ENCODE measurements at places on chromosomes 3 and 15.

GRCh38 chr3:73100741-73101559 is 39.5 kb downstream of the EBLN2 start:
- DNase-seq = peak; percentile 58

DNA sequence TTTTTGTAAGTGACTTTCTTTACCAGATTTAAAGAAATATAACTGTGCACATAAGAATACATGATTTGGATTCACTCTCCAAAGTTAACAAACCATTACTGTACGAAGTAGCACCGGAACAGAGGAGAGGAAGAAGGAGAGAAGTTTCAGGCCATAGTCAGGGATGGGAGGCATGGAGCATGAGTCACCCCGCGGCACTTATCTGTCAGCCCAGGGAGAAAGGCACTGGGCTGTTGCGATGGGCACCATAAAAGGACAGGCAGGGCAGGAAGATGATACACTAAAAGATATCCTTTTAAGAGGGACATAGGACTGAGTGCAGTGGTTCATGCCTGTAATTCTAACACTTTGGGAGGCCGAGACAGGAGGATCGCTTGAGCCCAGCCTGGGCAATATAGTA is 37.0 kb downstream of the TTC23 start:
- DNase-seq = no peak

DNA sequence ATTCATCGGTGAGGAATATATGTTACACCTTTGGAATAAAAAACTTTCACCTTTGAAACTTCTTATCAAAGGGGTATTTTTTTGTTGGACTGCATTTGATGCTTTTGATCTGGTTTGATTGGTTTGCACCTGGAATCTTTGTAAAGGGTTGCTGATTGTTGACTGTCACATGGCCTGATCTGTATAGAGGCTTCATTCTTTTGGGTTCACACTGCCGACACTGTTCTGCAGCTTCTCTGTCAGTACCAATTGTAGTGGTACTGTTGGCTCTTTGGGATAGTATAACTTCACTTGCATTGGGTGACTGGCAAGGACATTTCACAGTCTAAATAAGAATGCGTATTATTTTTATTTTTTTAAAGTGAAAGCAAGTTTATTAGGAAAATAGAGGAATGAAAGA is 155.7 kb downstream of the DOCK3 start:
- no peak for DNase-seq

GRCh38 chr15:35383506-35383905 is 162.5 kb downstream of the DPH6 start:
- no peak for DNase-seq

DNA sequence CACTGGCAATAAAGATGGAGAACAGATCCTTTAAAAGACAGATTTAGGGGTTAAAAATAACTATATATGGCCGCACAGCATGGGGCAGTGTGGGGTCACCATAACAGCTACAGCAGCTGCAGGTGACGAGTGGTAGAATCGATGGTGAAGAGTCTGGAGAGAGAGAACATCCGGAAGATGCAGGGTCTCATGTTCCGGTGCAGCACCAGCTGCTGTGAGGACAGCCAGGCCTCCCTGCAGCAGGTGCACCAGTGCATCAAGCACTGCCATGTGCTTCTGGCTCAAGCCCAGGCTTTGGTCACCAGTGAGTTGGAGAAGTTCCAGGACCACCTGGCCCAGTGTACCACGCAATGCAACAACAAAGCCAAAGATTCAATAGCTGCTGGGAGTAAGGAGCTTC is 93.7 kb upstream of the IMPG2 start:
- no peak for DNase-seq

- no peak for DNase-seq
These were observed 4.5 kb upstream of the USP19 start for GRCh38 chr3:49124991-49125670.

GRCh38 chr3:85161544-85161943 is 202.8 kb downstream of the CADM2 start:
- DNase-seq = no peak

- peak; percentile 53 for DNase-seq
These were observed 28.3 kb downstream of the LRIG1 start for GRCh38 chr3:66472313-66473134.

- no peak for DNase-seq
These were observed 405.0 kb upstream of the IL12A start for GRCh38 chr3:159583662-159584061.

DNA sequence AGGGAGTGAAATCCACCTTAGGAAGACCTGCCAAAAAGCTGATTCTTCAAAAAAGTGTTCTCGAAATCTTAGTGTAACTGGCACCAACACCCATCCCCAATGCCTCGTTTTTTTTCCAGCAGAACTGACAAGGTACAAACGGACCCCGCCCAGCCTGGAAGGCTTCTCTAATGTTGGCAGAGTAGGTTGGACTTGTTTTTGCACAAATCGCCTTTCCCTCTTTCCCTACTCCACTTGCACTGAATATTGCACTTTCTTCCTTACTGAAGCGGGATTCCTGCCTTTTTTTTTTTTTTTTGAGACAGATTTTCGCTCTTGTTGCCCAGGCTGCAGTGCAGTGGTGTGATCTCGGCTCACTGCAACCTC is 544 bp upstream of the TIMMDC1 start:
- DNase-seq = no peak

- DNase-seq = no peak
These were observed 94.9 kb downstream of the ERC2 start for GRCh38 chr3:56373386-56373785.

DNA sequence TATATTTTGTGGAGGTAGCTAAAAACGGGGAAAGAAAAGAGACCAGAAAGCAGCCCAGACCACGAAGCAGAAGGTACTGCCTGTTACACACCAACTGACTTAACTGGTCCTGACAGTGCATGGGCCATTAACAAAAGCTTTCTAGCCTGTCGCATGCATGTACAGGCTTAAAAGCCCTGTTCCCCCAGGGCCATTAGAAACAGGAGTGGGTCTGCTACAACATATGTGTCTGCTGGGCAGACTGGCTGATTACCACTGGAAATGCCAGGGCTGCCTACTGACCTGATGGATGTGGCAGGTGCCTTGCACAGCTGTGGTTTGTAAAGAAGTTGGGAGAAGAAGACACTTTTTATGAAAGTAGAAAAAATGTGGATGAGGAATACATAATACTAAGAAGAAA is 137.4 kb downstream of the GAP43 start:
- no peak for DNase-seq

DNA sequence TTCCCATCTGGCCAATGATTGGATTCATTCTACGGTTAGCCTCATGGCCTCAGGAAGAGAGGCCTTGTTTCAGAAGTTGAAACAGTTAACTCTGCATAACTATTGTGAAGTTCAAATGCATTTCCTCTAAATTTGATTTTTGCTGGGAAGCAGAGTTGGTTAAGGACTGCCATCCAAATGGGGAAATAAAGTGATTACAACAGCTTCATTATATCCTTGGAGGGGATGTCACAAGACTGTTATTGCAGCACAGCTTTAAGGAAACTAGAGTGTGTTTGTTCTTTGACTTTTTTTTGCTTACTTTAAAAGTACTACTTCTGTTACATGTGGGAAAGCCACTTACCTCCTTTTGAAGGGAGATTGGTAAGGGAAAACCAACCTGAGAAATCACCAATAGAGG is 164.8 kb downstream of the AKAP13 start:
- DNase-seq = no peak

DNA sequence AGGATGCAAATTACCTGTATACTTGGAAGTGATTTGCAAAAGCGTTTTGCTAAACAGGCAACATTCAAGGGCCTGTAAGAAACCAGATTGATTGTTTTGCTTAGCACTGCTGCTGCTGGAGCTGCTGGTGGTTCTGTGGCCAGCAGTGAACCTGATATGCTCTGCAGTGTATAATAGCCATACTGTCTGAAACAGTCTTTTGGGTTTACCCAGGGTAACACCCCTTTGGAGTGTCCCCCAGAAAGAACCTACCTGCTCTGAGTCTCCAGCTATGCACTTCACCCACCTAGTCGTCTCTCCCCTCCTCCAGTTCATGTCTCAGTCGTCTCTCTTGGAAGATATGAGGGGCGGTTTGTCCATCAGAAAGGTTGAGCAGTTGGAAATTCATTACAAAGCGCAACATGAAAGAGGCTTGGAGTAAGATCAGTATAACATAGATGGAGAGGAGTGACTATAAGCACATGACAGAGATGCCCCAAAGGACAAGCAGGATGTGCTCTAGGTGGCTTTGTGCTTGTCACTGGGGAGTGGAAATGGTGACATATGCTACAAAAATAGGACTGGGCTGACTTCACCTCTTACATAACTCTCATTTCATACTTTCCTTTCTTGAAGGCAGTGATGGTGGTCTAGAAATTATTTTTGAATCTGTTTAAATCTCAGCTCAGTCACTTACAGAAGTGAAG is 3.8 kb downstream of the MKRN2 start:
- DNase-seq = no peak

GRCh38 chr3:140953028-140953960 is 11.7 kb downstream of the SLC25A36 start:
- no peak for DNase-seq

DNA sequence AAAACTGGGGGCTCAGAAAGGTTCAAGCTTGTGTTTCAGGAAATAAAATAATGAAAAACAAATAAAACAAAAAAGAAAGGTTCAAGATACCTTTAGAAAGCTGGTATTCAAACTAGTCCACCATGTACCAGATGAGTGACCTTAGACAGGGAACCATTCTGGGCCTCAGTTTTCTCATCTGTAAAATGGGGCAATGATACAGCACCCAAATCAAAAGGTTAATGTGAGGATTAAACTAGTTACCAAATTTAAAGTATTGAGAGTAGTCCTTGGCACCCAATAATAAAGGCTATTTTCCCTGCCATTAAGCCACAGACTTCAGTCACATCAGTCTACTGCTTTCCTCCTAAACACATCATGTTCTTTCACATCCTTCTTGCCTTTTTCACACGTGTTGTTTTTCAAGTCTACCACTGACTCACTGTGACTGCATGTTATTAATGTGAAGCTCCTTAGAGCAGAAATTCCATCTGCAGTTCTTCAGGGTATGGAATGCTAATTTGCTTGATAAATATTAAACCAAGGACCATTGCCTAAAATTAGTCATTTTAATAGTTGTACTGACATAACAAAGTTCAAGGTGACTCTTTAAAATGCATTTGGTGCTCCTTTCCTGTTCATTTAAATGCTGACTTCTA is 19.9 kb downstream of the TAMM41 start:
- DNase-seq = no peak

DNA sequence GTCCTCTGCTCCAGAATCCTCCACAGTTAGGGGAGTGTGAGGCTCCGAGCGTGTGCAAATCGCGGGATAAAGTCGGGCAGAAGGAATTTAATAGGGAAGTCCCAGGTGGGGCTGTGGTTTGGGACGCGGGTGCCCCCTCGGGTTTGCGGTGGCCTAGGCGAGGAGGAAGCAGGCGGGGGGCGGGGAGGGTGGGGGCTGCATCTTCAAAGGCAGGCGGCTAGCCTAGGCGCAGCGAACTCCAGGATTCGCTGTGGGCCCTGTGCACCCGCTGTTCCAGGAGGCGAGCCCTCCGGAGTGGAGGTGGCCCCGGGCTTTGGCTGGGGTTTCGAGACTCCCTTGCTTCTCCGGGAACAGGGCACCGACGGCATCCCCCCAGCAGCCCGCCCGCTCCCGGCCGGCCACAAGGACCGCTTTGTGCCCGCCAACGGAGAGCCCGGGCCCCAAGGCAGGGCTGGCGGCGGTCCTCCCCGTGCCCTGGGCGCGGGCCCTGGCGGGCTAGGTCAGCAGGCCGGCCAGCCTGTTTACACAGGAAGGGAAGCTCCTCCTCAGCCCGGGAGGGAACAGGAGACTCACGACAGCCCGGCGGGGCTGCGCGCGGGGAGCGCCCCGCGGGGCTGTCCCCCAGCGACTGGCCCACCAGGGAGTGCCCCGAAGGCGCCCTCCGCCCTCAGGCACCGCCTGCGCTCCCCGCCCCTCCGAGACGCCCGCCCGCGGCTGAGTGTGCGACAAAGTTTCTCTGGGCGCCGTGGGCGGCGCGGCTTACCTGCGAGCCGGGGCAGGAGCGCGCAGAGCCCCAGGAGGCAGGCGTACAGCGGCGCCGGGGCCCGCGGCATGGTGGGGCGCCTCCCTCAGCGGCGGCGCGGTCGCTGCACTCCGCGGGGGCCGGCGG is 753 bp downstream of the ITGB5 start:
- peak; percentile 42 for DNase-seq

- peak; percentile 31 for DNase-seq
These were observed 2.0 kb downstream of the ACAN start for GRCh38 chr15:88805031-88805780.

- DNase-seq = no peak
These were observed 339.7 kb downstream of the IL5RA start for GRCh38 chr3:2770451-2770850.

- DNase-seq = no peak
These were observed 99.9 kb downstream of the LINGO1 start for GRCh38 chr15:77532846-77533245.

GRCh38 chr3:42179110-42179725 is 86.8 kb downstream of the CCK start:
- DNase-seq = no peak

- DNase-seq = no peak
These were observed 197.1 kb upstream of the UBE2E1 start for GRCh38 chr3:23608650-23609049.

All from natural killer cell (primary cell).